Activated CD4-positive, alpha-beta T cell treated with anti-CD3 and anti-CD28 coated beads for 1 hour (primary cell): ENCODE measurements at places on chromosomes 2 and 18.

DNA sequence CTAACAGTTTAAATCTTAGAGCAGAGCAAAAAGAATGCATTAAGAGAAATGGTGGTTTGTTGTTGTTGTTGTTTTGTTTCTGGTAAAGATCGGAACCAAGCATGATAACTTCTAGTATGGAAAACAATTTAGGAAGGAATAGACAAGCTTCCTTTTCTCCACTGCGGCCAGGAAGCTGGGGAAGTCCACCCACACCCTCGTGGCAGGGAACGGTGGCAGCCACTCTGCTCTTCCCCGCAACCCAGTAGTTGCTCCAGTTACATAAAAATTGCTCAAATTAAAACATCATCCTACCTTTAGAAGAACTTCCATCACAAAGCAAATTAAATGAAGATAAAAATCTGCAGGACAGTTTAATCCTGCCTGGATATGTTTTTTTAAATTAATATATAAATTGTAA, 113.0 kb downstream of the RBMS1 start:
- no peak for DNase-seq

DNA sequence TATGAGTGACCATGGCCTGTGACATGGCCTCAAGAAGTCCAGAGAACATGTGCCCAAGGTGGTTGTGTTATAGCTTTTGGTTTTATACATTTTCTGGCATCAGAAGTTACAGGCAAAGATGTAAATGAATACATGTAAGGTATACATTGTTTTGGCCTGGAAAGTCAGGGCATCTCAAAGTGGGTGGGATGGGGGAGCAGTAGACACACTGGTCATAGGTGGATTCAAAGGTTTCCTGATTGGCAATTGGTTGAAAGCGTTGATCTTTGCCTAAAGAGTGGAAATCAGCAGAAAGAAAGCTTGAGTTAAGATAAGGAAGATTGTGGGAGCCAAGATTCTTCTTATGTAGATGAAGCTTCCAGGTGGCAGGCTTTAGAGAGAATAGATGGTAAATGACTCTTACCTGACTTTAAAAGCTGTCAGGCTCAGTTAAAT, 62.1 kb upstream of the DYNAP start:
- no peak for DNase-seq

DNA sequence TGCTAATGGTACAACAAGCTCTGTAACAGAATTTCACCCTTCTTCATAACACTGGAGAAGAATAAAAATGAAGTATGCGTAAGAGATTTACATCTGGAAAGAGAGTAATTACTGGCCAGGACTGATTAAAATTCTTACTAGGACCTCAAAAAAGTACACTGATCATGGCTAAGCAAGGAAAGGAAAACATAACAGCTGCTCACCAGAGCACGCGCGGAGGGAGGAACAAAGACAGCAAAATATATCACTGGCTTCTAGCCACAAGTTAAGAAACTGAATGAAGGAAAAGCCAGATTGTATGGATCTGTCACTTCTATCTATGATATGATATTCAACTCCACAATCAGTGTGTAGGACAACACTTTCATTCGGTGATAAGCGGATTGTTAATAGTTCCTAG, 15.6 kb upstream of the CYTIP start:
- DNase-seq: no peak

GRCh38 chr2:153478289-153479261, at the start of gene RPRM:
Gene RPRM (minus strand): TSS chr2:153478762. CDS start chr2:153478565, 197 bp downstream.
- peak; percentile 22 for DNase-seq

GRCh38 chr2:111007757-111008688, 112.7 kb upstream of the BCL2L11 start:
- no peak for DNase-seq

DNA sequence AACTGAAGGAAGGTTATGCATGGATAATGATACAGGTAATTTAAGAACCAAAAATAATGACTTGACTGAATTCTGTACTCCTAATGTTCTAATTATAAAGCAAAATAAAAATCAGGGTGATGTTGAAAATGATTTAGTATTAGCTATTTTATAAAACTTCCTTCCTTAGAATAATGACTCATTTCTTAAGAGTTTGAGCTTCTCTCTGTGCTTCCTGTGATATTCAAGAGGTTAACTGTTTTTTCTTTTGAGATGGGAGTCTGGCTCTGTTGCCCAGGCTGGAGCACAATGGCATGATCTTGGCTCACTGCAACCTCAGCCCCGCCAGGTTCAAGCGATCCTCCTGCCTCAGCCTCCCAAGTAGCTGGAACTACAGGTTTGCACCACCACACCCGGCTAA, 14.8 kb downstream of the HADHA start:
- DNase-seq: no peak

DNA sequence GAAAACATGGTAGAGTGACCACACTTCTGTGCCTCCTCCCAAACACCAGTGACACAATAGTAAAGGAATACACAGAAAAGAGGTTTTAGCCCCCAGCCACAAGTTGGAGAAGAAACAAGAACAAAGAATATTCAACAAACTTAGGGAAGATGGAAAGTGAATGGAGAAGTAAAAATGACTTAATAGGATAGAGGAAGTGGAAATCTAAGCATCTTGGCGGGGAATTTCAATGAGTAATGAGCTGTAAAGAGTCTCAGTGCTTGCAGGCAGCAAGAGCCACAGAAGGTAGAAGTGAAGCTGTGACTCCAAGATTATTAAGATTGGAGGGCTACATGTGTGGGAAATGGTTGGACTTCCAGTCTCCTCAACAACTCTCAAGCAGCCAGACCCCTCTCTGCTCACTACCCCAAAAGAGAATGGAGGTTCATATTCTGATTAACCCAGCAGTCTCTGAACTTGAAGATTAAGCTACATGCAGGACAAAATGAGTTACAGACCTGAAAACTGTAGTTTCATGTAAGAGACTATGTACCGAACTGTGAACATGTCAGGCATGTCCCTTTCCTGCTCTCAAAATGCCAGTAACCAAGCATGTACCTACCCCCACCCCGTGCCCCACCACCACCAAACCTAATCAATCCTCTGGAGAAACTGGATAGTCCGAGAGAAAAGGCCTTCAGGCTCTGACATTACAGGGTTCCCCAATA, 16.9 kb upstream of the HNRNPLL start:
- no peak for DNase-seq

DNA sequence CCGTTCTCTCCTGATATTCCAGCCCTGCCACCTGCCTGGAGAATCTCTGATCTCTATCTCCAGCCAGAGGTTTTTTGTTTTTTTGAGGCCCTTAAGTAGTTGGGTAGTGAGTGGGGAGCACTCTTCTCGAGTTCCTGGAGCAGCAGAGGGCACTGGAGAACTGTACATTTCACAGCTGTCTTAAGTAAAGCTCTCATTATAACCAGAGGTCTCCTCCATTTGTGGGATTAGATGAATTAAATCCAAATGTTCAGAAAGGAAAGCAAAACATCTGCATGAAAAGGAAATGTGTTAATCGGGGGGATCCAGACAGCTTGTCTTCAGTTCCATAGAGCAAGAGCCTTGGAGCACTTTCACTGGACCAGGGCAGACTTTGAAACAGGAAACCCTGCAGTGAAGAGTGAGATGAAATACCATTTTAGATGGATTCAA, 32.8 kb downstream of the AOX1 start:
- no peak for DNase-seq

- no peak for DNase-seq
Measured at GRCh38 chr18:64337018-64337417, 188.1 kb upstream of the LINC00305 start.

DNA sequence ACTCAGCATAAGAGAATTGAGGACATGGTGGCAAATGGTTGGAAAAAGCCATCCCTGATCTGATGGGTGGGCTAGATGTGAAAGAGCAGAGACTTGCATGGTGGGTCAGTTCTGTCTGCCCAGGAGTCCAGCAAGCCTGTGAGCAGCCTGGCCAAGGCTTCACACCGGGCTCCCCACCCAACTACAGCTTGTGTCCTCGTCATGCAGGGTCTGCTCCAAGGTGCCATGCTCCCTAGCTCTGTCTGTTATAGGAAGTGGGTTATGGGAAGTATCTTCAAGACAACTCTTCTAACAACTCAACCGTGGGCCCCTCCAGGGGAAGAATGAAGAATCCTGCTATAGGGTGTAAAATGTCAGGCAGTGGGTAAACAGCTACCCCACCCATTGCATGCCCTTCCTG, 97.4 kb downstream of the ADD2 start:
- no peak for DNase-seq

GRCh38 chr2:186522450-186522849, 36.4 kb downstream of the ZC3H15 start:
- DNase-seq: no peak

DNA sequence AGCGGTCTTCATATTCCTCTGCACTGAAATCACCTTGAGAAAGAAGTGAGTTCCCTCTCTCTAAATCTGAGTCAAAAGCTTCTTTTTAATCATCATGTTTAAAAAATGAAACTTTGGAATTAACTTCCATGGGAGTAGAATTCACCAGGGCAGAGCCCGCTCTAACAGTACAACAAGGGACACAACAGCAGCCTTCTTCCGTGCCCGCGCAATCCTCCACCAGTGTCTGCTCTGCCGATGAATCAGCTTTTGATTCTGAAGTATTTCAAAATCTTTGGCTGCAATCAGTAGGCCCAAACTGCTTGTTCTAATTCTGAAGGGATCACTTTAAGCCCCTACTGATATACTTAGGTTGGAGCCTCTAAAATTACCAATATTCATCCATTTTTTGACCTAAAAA, 76.9 kb downstream of the USP40 start:
- no peak for DNase-seq

- DNase-seq: no peak
Measured at GRCh38 chr2:101360232-101360631, 27.1 kb downstream of the CREG2 start.

GRCh38 chr2:8394131-8394530, 287.7 kb upstream of the ID2 start:
- no peak for DNase-seq

DNA sequence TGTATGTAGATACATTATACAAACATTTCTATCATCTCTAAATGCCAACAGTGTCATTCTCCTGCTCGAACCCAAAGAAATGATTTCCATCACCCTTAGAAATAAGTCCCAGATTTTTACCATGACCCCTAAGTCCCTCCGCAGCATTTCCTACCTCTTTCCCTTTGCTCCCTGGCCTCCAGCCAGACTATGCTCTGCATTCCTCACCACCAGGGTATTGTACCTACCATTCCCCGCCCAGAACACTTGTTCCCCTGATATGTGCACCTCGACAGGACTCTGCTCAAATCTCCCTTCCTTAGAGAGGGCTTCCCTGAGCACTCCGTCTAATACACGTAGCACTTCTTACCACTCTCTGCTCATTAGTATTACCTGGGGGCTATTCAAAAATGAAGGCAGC, 630.2 kb downstream of the ARHGAP15 start:
- no peak for DNase-seq

GRCh38 chr2:85355073-85355410, 473 bp downstream of the ELMOD3 start:
- DNase-seq: no peak

GRCh38 chr18:903701-904100, 970 bp upstream of the ADCYAP1 start:
- DNase-seq: no peak

DNA sequence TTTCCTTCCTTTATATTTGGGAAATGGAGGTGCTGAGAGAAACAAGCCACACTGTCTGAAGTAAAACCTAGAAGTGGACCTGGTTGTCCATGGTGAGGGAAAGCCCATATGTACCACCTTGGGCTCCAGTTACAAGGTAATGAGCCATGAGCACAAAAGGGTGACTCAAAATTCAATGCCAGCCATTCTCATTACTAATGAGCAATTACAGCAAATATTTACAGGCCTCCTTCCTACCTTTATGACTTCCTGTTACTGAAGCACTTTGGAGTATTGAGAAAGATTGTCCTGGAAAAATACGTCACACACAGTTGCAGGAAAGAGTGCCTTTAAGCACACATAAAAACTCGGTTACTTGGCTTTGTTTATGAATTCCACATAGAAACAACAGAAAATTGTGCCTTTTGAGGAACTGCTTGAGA, 9.1 kb downstream of the EPAS1 start:
- DNase-seq: no peak

GRCh38 chr2:27958711-27959378, 68.3 kb downstream of the BABAM2 start:
- no peak for DNase-seq

DNA sequence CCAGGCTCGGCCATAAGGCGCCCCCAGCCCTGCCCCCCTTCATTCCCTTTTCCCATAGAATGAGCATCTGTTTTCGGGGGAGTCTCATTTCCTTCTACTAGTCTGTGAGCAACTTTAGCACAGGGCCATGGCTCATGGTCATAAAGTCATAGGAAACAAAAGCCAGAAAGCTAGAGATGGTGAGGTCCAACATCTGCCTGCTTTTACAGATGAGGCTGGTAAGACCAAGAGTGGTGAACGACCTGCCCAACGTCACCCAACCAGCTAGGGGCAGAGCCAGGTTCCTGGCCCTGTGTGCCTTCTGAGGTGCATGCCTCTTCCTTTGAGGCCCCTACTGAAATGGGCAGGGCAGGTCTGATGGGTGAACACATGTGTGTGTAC, 212.7 kb downstream of the DYSF start:
- DNase-seq: no peak

DNA sequence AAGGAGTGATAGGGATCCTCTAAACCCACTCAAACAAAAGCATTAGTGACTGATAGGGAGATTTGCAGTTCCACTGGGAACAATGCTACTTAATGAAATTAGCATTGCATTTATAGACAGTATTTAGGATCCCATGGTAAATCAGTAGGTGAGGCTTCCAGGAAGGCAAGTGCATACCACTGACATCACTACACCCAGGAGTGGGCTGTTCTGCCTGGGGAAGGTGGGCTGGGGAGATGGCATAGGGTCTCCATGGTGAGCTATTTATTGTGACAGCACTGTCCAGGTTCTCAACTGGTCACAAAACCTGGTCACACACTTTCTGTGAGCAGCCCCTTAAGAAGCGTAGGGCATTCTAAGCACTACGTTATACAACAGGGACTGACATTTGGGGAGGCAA, 262.2 kb downstream of the ALK start:
- no peak for DNase-seq

- DNase-seq: no peak
Measured at GRCh38 chr2:78644854-78645253, 380.6 kb upstream of the REG3G start.

DNA sequence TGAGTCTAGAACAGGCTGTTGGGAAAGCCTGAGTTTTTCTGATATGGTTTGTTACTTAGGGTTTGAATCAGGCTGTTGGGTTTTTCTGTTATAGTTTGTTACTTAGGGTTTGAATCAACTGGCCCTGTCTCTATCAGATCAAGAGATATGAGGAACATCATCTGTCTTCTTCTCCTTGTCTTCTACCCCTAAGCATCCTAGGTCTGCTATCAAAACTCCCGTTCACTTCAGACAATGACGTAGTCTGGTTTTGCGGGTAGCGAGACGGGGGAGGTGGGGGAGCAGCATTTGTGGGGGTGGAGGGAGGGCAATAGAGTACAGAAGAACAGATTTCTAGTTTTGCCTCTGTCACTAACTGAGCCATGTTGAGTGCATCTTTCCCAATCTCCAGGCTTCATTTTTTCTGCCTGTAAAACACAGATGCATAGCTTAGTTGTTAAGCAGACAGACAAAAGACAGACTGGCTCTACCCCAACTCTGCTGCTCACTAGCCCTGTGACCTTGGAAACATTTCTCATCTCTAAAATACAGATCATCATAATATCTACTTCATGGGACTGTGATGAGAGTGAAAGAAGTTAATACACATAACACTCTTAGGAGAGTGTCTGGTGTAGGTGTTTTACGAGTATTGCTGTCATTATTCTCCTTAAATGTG, 9.1 kb downstream of the TNP1 start:
- DNase-seq: no peak
